ENCODE measurements at places on chromosomes 7 and 10.

DNA sequence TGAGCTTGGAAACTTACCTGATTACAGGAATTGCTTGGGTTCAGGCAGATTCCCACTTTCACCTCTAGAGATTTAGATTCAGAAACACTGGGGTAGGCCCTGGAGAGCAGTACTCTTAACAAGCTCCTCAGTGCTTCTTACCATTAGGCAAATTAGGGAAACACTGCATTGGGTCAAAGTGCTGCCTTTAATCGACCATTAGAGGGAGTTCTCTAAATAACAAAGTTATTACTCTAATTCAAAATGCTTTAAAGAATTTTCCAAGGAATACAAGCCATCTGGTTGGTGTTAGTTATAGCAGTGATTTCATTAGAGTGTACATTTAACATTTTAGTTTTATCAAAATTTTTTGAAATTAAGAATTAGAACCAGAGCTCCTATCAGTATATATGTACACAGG, 324.5 kb downstream of the GFRA1 start:
- DNase-seq = no peak

GRCh38 chr7:55018361-55019190, at the start of gene EGFR:
Gene EGFR, plus strand, starts transcription at chr7:55019017. Its CDS starts 261 bp downstream, at chr7:55019278.
- DNase-seq = peak; percentile 29

GRCh38 chr7:1236132-1236661, 3.5 kb downstream of the UNCX start:
- DNase-seq = no peak

DNA sequence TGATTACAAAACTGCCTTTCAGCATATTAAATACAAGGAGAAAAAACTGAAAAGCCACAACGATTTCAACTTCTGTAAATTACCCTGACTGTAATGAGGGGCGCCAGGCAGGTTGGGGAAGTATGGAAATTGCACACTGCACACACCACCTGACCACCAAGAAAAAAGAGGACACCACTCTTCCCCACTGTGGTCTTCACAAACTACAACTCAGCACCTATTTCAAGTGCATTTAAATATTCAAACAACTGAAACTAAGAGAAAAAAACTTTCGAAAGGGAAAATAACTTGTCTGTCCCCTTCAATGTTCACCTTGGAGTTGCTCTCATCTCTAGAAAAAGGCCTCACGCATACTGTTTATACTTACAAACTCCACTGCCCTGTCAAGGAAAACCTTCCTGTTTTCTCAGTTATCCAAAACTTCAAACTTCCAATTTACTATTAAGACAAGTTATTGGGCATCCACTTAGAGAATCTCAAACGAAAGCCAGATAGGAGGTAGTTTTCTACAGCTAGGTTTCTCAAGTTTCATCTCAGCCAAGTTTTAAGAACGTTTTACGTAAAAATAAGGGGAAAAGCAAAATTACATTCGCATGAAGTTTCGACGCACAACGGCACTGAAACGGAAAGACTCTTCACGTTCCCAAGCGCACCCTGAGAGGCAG, 1.4 kb downstream of the LARP4B start:
- no peak for DNase-seq

- no peak for DNase-seq
These were observed 24.5 kb downstream of the AVL9 start for GRCh38 chr7:32519763-32520162.

DNA sequence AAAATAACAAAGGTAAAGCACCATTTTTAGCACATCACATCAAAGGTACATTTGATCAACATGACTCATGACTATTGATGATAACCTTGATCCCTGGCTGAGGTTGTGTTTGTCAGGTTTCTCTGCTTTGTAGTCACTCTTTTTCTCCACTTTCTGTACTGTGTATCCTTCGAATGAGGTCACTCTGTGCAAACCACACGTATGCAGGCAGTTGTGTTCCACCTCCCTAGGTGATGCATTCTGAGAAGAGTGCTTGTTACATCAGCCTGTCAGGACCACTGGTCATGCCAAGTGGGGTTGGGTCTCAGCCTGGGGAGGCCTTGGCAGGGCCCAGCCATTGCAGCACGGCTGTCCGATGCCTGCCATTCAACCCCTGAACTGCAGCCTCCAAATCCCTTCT, 62.8 kb upstream of the GJD4 start:
- no peak for DNase-seq

DNA sequence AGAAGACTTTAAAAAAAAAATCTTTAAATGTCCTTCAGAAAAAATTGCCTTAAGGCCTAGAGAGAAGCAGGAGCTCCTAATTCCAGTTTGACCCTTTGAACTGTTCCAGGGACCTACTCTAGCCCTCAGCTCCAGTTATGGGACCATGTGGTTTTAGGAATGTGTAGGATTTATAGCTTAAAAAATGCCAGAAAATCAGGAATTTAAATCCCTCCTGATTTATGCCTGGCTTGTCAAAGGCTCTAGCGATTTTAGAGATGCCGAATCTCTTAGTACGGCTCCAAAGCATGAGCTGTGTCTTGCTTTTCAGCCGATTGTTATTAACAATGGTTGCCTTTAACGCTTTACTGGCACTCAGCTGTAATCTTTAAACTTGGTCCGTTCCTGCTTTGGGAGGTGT, 130.6 kb upstream of the NPVF start:
- DNase-seq = no peak

DNA sequence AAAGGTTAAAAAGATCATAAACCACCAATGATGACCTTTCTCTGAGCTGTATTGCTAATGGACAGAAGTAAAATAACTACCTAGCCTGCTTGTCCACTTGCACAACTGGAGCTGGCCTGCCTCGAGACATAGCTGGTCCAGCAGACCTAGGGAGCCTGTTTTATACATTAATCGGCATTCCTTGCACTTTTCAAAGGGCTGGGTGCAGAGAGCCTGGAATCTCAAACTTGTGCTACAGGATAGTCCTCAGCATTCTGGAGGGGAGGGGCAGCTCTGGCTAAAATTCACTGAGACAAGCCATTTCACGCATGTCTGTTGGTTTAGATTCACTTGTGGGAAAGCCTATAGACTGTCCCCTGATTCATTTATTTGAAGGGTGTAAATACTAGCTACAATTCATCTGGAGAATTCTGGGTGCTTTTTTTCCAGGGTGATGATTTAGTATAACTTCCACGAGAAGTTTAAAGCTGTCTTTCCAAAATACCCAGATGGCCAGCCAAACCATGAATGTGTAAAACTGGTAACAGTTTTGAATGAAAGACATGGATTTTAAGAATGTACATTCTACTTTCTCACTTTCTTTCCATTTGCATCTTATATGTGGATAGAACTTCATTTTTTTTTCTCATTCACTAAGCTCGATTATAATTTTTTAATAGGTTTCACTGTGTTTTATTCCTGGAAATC, 389.4 kb downstream of the KCNMA1 start:
- no peak for DNase-seq

DNA sequence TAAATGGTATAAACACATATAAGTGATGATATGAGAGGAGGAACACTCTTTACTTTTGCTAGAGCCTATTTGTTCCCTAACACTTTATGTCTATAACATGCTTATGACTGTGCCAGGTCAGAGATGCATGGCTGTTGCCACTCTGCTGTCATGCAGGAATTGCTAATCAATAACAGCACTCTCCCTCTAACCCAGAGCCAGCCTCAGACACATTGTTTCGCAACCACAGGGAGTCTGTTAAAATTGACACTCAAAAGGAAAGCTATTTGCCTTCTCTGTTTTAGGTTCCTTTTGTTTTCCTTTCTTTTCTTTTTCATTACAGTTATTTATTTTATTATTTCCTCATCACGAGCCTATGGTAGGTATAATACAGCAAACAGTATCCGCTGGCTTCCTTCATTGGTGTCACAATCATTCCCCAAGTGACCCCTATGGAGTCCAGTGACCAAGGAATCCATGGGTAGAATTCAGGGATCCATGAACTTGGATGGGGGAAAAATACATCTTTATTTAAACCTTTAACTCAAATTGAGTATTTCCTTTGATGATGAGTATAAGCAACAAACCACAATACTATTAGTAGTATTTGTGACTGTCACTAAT, 6.8 kb downstream of the PON2 start:
- no peak for DNase-seq

DNA sequence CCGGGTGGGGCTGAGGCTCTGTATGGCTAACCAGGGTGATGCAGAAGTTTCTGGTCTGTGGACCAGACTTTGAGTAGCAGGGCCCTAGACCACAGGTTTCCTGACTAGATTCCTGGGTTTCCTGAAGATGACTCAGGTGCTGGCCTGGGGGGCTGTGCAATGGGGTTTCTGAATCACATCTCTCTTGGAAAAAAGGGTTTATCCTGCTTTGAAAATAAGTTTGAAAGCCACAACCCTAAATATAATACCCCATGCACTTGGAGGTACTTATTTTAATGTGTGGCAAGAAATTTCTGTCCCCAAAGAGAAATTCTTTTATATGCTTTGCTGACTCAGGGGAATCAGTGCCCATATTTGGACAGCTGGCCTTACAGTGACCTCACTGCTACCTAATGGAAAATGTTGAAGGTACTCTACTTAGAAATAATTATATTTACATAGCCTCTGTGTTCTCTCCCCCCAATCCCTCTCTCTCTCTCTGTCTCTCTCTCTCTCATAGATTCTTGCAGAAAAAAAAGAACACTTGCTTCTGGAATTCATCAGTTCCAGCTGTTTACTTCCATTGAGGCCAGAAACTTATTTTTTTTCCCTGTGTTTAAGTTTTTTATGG, 184.4 kb upstream of the LYZL2 start:
- DNase-seq = no peak

GRCh38 chr10:113965077-113965476, 78.6 kb upstream of the ADRB1 start:
- no peak for DNase-seq

DNA sequence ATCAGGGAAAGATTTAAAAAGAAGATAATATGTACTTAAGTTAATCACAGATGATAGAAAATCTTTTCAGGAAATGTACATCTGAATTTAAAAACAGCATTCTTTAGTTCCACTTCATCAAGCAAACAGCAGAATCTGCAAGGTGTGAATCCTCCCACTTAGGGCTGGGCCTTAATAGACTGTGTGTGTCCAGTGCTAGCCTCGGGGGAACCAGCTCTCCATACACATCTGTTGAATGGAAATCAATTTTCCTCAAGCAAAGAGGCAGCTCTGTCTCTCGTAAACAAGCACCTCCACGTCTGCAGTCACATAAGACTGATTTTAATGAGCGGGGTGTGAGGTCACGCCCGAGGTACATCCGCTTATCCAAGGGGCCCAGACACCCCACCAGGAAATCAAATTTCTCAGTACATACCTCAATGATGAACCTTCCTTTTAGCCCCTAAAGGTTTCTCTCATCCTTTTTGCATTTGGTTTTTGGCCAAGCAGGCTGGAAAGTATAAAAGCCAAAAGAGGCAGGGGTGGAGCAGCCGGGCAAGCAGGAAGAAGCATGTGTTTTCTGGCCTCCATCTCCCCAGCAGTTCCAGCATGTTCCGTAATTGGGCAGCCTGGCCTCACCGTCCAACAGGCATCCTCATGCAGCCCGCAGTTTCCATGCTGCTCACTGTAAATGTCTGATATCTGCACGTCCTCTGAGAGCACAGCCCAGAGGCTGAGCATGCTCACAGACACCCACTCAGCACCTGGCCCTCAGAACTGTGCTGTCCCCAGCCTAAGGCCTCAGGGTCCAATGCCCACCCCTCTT, 131.3 kb downstream of the GLI3 start:
- DNase-seq = no peak

DNA sequence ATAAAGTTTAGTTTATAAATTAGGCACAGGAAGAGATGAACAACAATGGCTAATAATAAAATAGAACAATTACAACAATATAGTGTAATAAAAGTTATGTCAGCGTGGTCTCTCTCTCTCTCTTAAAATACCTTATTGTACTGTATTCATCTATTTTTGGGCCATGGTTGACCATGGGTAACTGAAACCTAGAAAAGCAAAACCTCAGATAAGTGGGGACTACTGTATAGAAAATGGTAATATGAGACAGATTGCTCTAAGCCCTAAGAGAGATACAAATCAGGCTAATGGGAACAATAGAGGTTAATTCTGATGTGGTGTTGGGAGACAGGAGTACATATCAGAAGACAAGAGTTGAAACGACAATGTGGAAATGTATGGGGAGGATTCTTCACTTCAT, 86.2 kb downstream of the ZNF365 start:
- DNase-seq = no peak

DNA sequence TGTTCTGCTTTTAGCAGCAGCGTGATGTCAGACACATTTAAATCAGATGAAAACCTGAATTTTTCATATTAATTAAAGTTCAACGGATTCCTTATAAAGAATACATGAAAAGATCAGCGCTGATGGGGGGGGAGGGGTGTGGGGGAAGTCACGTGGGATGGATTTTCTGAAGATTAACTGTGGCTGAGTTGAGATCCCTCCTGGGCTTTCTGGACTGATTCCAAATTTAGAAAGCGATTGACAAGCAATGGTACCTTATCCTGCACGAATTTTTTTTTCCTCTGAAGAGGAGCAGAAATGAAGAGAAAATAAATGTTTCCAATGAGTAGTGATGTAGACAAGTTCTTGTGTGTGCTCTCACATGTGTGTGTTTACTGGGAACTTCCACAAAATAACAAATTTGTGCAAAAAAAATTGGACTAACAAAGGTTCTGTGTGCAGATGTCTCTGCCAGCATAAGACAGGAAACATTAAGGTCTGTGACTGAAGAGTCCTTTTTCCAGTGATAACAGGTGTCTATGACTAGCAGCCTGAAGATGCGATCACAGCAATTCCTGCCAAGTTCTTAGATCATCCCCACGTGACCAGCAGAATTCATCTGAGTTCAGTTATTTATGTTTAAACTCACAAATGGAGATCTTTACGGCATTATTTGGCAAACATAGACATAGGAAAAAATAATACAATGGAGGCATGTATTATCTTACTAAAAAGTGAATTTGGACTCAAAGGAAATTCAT, 585.2 kb upstream of the CELF2 start:
- no peak for DNase-seq

DNA sequence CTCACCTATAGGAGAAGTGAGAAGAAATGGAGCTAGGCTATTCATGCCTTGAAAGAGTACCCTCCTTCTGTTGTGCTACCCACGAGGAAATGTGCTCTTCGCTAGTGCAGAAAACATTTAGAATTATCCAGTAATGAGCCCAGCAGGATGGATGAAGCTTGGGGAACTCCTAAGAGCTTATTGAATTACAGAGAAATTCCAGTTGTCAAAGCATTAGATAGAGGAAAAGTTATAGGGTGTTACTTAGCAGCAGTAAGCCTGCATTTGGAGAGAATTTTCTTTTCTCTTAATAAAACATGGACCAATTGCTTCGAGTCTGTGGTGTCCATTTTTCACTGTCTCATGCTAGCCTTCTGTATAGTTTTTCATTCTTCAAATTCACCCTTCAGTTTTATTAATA, 5.0 kb downstream of the R3HCC1L start:
- DNase-seq = no peak
